Left ventricle myocardium superior (tissue), 1 donor: ENCODE measurements at places on chromosomes 5 and 9.

- DNase-seq: no peak
Observed at GRCh38 chr5:98454904-98455303, 318.6 kb upstream of the RGMB start.

DNA sequence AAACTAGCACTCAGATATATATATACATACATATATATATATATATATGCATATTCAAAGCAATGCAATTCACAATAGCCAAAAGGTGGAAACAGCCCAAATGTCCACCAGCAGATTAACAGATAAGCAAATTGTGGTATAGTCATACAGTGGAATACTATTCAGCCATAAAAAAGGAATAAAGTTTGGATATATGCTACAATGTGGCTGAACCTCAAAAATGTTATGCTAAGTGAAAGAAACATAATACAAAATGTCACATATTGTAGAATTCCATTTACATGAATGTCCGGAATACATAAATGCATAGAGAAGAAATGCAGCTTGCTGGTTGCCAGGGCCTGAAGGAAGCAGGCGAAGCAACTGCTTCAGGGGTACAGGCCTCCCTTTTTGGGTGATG lies 143.4 kb downstream of the ATPSCKMT start:
- DNase-seq: no peak

- no peak for DNase-seq
Observed at GRCh38 chr5:72599519-72600370, 92.5 kb upstream of the ZNF366 start.

DNA sequence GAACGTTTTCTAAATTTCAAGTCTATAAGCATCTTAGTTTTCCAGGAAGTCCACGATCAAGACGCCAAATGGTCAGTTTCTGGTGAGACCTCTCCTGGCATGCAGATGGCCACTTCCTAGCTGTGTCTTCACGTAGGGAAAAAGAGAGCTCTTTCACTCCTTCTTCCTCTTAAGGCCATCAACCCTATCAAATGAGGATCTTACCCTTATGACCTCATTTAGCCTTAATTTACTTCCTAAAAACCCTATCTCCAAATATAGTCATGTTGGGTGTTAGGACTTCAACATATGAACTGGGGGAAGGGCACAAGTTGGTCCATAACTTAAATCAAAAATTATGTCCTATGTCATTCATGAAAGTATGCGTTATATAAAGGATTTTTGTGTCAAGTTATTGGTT lies 229.5 kb downstream of the ARL15 start:
- DNase-seq: no peak

GRCh38 chr5:135223891-135224625 lies 175.0 kb downstream of the MACROH2A1 start:
- no peak for DNase-seq

DNA sequence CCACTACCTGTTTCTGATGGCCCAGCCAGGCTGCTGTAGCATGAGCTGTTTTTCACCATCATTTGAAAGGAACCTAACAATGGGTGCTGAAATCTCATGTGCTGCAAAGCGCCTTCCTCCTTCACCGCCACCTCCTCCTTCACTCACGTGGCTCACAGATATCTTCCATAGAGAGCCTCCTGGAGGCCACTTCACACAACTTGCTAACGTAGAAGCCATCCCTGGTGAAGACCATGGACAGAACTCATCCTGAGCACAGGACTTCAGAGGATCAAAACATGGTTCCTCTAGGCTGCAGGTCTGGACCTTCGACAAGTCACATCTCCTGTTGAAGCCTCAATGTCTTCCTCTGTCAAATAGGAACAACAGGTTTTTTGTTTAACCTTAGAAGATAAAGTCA lies 155.5 kb upstream of the RAD23B start:
- DNase-seq: no peak

DNA sequence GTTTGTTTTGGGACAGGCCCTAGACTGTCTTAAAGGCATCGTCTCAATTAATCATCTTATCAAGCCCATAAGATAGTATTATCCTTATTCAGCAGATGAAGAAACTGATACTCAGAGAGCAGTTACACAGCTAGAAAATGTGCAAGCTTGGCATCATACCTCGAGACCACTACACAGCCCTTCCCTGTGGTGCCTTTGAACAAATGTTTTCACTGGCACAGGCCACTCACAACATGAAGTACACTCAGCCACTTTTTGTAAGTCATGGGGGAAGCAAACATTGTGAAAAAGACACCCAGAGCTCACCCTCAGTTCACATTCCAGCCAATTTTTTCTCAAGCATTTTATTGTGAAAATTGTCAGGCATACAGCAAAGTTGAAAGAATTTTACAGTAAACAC lies 122.5 kb downstream of the WDR41 start:
- no peak for DNase-seq

DNA sequence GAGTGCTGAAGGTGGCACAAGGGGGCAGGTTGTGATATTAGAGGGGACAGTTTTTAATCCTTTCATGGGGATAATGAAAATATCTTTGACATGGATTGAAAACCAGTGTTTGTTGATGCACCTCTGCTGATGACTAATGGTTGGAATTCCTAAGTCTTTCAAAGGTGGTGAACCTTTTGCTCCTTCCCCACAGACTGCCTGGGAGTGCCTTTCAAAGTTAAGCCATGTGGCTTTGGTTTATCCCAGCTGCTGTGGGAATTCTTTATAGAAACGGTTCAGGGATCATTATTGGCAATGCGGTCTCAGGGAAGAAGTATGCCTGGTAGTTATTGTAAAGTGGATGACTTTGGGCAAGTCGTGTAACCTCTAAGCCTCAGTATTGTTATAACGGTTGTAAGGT lies 45.7 kb downstream of the PIP5K1B start:
- DNase-seq: no peak

DNA sequence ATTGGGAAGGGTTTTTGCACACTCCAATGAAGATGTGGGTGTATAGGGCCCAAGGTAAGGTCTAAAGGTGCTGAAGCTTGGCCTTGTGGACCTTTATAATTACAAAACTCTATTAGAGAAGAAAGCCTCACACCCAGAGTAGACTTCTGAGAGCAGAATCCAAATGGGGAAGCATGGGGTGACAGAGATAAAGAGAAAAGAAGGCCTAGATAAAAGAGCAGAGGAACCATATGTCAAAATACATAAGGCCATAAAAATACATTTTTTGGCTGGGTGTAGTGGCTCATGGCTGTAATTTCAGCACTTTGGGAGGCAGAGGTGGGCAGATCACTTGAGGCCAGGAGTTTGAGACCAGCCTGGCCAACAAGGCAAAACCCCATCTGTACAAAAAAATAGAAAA lies 27.4 kb upstream of the TCERG1 start:
- no peak for DNase-seq

- DNase-seq: no peak
Observed at GRCh38 chr9:3949744-3950143, 350.1 kb downstream of the GLIS3 start.

DNA sequence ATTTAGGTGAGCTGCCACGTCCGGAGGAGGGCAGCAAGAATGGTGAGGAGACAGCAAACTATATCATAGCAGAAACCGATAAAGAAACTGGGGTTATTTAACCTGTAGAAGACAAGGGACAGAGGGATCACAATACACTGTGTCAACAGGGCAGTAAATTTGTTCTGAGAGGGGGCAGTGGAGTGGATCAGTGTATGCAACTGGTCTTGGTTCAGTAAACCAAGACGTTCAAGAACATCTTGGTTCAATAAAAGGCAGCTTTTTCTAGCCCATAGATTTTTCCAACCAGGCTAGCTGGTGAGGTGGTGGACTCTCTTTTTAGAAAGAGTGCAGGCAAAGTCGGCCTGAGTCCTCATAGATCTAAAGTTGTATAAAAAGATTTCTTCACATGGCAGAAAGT lies 55.3 kb downstream of the PLAC8L1 start:
- no peak for DNase-seq

DNA sequence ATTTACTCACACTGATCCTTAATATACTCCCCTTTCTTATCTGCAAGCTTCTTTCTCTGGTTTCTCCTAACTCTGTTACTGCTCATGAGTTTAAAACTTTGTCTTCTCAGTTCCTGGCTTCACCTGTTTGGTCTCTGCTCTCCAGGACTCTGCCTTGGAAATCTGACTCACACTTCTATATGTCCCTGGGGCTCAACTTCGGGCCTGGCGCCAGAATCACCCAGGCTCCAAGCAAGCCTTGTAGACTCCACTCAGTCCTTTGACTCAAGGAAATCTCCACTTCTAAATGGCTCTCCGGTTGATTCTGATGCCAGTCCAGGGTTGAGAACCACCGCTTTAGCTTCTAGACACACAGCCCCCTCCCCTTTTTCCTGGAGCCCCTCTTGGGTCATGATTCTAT lies 57.8 kb downstream of the TMC1 start:
- DNase-seq: peak; percentile 65

- no peak for DNase-seq
Observed at GRCh38 chr5:103120607-103121200, 603 bp downstream of the PPIP5K2 start.

- no peak for DNase-seq
Observed at GRCh38 chr9:108466304-108466703, 389.5 kb downstream of the ACTL7B start.

DNA sequence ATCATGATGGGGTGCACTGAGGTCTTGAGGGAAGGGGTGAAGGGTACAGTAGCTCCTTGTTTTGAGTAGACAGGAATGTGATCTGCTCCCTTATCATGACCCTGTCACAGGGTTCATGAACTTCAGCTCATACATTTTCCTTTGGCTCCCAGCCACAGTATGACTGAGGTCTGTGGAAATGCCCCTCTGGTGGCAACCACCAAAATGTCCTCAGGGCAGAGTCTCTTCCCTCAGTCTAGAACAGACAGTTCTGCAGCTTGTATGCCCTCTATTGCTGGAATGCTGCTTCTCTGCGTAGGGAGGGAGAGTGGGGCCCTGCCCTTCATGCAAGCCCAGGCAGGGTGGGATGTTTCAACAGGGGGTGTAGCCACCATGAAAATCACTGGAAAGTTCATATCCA lies 53.8 kb upstream of the SNCAIP start:
- DNase-seq: no peak
